ENCODE measurements at places on chromosomes 2 and 18.

DNA sequence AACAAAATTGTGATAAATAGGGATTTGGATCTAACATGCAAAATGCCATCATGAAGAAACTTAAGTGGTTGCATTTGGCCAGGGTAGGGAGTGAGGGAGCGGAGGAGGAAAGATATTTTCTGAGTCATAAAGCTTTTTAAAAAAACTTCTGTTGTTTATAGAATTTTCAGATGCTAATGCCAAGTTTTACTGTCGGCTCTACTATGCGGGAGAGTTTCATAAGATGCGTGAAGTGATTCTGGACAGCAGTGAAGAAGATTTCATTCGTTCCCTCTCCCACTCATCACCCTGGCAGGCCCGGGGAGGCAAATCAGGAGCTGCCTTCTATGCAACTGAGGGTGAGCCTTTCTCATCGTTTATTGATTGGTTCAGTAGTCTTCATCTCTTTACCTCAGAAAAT, 56.0 kb upstream of the PTH2R start:
- no peak for DNase-seq

DNA sequence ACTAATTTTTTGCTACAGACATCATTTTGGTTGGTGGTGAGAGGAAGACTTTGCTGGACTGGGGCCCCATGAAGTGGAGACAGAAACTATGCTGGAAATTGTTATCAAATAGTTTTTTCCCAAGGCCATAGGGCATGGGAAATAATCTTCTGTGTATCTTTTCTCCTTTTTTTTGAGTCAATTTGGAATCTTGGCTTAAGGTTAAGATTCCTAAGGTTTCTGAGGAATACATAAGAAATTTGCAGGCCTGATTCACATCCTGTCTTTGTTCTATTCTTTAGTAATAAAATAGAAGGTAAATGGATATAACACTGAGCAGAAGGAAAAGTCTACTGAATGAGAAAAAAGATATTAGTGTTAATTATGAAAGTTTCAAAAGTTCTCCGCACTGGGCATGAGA, 16.6 kb downstream of the SMC6 start:
- no peak for DNase-seq

GRCh38 chr2:240452462-240453256, 17.2 kb downstream of the GPC1 start:
- no peak for DNase-seq

DNA sequence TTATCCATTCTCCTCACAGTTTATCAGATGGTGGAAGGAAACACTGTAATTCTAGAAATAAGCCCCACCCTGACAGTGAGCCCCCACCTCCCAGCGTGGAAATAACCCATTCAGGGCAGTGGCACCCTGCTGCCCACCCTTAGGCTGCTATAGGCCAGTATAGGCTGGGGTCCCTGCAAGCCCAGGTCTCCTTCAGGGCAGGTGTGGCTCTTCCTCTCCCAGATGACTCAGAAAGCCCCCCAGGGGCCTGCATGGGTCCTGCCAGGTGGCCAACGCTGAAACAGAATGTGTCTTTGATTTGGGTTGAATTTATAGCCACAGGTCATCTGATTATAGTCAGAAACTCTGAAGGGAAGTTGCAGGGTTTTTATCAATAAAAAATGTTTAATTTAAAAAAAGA, 136.4 kb downstream of the SH3RF3 start:
- no peak for DNase-seq

- peak; percentile 21 for DNase-seq
These were observed 96.7 kb downstream of the PMAIP1 start for GRCh38 chr18:59996370-59996966.

GRCh38 chr2:135980434-135981079, 4.9 kb downstream of the DARS1 start:
- DNase-seq, result no peak

DNA sequence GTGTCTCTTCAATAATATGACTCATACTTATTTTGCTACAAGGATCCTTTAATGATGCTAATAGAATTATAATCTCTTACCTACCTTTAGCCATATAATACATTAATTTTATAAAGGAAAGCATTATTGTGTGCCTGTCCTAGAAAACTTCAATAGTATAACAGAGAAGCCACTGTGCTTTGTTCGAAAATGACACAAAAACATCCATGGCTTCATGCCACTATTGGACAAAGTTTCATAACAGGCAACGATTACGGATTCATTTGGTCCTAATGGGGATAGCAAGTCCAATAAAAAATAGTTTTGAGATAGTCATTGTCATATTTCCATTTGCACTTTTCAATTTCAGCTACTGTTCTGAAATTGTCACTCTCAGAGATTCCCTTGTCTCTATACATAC, 52.5 kb upstream of the CCDC150 start:
- no peak for DNase-seq

DNA sequence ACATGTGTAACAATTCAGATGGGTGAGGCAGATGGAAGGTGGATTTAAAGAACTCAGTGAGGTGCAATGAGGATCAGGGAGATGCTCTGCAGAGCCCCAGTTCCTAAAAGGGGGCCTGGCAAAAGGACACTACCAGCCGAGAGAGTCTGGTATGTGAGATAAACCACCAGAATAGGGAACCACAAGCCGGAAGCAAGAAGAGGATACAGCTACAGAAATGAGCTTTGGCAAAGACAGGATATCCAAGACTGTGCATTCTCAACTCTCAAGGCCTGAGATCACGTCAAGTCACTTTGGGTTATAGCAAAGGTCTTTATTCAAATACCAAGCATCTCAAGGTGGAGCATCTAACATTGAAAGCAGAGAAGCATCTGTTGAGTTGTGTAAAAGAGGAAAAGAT, 293.5 kb downstream of the ARHGAP15 start:
- peak; percentile 67 for DNase-seq

GRCh38 chr2:98608962-98609604, 694 bp downstream of the UNC50 start:
- DNase-seq, result no peak

- no peak for DNase-seq
These were observed 434.9 kb downstream of the ZEB2 start for GRCh38 chr2:144085016-144085415.

- no peak for DNase-seq
These were observed 30.9 kb downstream of the EPHA4 start for GRCh38 chr2:221541131-221541735.

DNA sequence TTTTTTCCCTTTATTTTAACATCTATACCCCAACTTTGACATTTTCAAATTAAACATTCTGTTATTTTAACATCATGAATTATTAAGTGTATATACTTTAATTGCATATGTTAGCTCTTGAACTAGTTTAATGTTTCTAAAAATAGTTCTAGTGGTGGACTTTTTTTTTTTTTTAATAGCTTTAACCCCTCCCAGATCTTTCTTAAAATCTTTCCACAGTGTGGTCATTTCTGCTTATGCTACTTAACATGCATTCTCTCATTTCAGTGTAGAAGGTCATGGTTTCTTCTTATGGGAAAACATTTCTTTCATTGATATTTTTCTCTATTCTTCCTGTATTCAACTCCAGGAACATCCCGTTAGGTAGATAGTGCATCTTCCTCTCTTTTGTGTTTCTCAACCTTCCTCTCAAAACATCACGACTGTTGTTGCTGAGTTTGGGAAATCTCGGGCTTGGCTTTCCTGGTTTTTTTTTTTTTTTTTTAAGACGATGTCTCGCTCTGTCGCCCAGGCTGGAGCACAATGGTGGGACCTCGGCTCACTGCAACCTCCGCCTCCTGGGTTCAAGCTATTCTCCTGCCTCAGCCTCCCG, 849 bp upstream of the TMEM18 start:
- no peak for DNase-seq

- DNase-seq, result no peak
These were observed 14.6 kb upstream of the ALPP start for GRCh38 chr2:232363784-232364615.

GRCh38 chr2:107160640-107161239, 274.8 kb upstream of the ST6GAL2 start:
- DNase-seq, result no peak

GRCh38 chr18:32974421-32975162, 201.8 kb upstream of the KLHL14 start:
- no peak for DNase-seq

DNA sequence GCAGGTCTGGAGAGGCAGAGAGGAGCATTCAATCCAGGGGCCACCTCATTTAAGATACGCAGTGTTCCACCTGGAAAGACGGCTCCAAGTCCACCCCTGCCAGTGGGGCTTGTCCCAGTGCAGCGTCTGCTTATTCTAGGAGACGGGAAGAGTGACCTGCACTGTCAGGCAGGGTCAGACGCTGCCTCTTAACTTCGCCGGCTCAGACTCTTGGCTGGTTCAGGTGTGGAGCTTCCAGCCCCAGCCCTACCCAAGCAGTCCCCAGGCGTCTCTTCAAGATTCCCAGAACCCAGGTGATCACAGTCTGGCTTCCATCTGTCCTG, 208.5 kb downstream of the TFCP2L1 start:
- DNase-seq, result no peak

- no peak for DNase-seq
These were observed 279.0 kb upstream of the NRP2 start for GRCh38 chr2:205403244-205403825.

GRCh38 chr2:126756125-126756524, 100.2 kb downstream of the GYPC start:
- no peak for DNase-seq

DNA sequence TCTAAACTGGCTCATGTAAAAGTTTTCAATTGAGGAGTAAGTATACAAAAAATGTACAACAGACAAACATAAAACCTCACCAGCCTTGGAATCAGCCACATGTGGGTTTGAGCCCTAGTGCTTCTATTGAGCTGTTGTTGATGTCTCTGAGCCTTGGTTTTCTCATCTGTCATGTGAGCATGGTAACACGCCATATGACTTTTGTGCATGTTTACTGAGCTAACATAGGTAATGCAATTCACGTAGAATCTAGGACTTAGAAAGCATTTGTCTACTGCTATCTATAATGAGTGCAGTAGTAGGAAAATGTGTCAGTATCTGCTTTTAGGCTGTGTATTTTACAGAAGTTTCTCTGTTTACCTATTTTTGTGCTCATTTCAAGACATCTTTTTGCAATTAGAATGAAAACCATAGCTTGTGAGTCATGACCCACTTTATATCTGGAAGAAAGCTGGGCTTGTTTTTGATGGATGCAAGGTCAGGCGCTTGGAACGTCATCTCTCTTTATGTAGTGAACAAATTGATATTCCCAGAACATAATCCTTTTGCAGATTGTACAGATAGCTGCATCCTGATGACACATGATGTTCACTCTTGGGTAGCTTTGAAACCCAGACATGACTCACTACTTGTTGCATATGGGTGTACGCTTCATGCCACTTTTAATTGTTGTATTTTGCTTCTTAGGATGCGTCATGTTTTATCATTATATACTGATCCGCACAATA, 94.3 kb downstream of the RNF144A start:
- no peak for DNase-seq

GRCh38 chr2:236345081-236345714, 81.0 kb upstream of the ASB18 start:
- DNase-seq, result no peak

DNA sequence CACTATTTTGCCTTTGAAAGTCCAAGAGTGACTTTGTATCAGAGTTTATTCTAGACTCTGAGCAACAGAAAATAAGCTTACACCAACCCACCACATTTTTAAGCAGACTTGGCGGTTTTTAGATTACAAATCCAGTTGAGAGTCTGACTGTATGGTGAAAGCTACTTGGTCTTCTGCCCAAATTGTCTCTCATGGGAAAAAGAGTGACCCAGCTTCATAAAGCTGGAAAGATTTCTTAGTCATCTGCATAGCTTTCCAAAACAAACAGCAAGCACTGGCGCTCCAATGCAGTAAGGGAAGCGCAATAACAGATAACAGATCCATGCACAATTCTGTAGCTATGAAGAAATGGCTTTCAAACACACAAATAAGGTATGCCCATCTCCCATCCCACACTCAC, 7.1 kb downstream of the DSG1 start:
- DNase-seq, result no peak

DNA sequence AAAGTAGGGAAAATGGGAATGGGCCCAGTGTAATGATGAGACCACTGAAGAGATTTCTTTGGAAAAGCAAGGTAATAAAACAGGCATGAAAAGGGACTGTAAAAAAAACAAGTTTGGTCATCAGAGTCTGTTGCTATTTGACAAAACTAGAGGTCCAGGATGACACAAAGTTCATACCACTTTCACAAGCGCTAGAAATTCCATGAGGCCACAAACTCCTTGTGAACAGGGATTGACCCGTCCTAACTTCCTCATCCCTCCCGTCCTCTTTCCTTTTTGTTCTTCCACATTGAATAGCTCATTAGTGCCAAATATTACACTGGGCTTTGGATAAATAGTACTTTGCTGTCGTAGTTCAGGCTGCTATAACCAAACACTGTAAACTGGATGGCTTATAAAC, 188.8 kb upstream of the EPC2 start:
- no peak for DNase-seq

DNA sequence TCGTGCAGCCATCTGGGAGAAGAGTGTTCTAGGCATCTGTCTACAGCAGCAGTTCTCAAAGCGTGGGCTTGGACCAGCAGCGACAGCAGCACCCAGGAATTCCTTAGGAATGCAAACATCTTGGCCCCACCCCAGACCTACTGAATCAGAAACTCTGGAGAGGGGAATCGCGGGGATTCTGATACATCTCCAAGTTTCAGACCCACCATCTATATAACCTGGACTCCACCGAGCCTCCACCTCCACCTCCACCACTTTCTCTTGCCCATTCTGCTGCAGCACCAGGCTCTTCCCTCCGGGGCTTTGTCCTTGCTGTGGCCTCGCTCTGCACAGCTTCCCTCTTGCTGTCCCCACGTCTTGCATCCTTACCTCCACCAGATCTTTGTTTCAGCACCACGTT, 256.4 kb downstream of the BCL2 start:
- no peak for DNase-seq

GRCh38 chr2:216235896-216236295, 126.7 kb downstream of the XRCC5 start:
- DNase-seq, result no peak

DNA sequence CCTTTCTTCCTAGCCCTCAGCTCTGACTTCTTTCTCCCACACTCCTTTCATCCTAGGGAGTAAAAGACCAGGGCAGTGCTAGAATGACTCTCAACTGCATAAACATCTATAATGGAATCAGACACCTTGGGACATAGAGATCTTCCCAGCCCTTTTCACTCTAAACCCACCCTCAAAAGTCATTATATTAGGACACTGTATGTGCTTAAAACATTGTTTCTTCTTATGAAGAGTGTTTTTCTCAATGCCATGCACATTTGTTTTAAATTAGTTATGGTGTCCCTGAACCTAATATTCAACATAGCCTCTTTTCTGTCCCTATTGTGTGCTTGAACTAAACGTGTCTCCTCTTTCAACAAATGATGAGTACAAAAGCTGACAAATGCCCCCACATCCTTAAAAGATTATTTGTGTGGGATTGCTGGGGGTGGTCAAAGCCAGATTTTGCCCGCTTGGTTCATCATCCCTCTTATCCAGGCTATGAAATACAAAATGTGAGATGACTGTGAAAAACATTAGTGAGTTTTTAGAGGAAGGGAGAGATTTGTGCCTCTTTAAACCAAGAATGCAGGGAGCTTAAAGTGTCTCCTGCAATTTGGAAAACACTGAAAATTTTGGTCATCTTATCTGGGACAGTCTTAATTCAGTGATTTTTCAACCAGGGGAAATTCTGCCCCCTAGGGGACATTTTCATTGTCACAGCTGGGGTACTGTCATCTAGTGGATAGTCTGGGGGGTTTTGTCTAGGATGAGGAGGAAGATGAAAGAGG, 29.0 kb downstream of the SERPINB5 start:
- DNase-seq, result peak; percentile 64

- DNase-seq, result no peak
These were observed 174.8 kb downstream of the BCL2 start for GRCh38 chr18:63144748-63145147.
